Natural killer cell (primary cell): ENCODE measurements at places on chromosomes 11 and 22.

DNA sequence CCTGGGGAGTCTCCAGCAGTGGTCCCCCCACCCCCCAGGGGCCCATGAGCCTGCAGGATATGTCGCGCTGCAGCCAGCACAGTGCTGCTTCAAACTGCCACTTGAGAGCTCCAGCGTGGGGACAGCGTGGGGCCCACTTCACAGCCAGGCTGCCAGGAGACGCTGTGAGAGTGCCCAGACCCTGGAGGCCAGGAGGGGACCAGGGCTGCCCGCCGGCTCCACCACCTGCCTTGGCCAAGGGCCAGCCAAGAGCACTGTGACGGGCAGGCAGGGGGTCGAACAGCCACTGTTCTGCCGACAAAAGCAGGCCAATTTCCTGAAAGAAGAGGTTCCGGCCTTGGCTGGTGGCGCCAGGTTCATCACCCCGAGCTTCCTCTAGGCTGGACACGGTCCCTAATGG is 60.2 kb downstream of the FLRT1 start:
- no peak for DNase-seq

- DNase-seq, result peak; percentile 27
Observed at GRCh38 chr11:128463979-128464378, 123.4 kb downstream of the ETS1 start.

DNA sequence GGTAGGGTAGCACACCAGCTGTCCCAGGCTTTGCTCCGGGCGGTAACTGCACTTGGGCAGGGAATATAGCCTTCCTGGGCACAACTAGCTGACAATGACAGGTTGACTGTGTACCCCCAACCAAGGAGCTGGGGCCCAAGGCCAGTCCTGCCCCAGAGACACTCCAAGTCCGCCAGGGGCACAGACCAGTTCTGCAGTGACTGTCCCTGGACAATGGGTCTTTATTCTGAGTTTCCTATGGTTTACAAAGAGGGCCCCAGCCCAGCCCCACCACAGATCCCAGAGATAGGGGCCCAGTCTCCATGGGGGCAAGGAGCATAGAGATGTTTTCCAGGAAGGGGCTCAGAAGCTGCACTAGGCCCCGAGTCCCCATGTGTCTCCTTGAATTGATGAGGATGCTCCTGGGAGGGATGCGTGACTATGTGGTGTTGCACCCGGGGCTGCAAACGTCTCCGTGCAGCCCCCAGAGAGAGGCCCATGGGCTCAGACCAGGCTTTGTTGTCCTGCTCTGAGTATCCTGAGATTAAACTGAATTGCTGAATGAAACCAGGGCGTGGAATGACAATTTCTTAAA is 48.4 kb downstream of the CD6 start:
- DNase-seq, result no peak

DNA sequence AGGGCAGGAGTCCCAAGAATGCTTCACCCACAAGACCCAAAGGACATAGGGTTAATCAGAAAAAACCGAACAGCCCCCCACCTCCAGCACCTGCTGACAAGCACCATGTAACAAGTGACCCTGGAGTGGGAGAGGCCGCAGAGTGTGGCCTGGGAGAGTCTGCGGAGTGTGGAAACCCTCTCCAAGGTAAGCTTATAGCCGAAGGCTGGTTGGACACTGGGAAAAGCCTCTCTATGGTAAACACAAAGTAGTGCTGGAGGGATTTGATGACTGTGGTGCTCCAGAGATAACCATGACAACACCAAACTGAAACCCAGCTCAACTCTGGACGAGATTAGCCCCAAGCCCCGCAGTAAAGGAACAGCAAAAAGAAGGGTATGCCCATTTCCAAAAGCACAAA is 19.2 kb downstream of the ASCL2 start:
- DNase-seq, result no peak

- DNase-seq, result no peak
Observed at GRCh38 chr11:120200677-120201076, 10.2 kb upstream of the OAF start.

- peak; percentile 90 for DNase-seq
Observed at GRCh38 chr22:50209893-50210292, 9.1 kb downstream of the SELENOO start.

- DNase-seq, result no peak
Observed at GRCh38 chr11:96878299-96879051, 488.7 kb downstream of the JRKL start.

DNA sequence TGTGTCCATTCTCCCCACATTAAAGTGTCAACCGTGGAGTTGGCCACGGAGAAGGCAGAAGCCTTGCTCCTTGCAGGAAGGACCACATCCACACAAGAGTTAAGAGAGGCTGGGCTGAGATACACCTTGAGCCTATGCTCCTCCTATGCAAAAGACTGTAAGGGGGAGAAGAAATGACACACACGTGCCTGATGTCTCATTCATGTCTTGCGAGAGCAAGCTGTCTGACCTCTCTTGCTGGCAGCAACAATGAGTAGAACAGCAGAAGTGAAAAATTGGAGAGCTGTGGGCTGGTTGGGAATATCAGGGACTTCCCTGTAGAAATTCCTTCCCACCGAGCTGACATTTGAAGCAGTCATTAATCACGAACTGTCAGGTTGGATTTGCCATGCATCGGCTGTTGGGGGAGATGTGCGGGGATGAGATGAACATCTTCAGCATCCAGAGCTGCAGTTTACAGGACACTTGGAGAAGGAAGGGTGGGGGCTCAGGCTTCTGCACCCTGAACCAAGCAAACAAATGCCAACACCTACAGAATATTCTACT is 139.3 kb downstream of the MYO18B start:
- no peak for DNase-seq

- no peak for DNase-seq
Observed at GRCh38 chr11:34206407-34207300, 101.2 kb downstream of the NAT10 start.

- no peak for DNase-seq
Observed at GRCh38 chr11:6303661-6304060, 16.6 kb downstream of the CAVIN3 start.

- DNase-seq, result no peak
Observed at GRCh38 chr11:128680906-128681305, 13.0 kb upstream of the FLI1 start.

DNA sequence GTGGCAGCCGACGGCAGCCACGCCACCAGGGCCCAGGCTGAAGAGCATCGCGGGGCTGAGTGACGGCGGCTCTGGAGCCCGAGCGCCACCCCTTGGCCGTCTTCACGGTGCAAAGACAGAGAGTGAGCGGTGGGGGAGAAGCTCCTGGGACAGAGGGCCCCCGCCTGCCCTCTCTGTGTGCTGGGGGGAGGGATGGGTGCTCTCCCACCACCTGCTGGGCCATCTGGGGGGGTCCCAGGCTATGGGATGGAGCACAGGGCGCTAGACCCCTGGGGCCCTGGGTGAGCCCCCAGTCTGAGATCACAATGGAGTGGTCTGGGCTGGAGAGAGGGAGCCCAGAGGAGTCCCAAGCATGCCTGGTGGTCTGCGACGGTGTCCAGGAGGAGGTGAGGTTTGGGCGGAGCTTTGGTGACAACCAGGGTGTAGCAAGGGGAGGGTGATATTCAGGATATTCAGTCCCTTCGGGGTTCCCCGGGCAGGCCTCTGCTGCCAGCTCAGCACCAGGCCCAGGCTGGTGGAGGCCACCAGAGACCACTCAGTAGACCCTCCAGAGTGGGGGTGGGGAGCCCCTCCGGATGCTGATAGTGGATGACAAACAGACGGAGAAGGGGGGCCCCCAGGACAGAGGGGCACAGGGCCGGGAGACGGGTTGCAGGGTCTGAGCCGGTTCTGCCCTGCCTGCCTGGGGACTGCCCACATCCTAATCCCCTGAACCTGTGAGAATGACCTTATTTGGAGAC is 78.1 kb upstream of the PRR5 start:
- peak; percentile 55 for DNase-seq

DNA sequence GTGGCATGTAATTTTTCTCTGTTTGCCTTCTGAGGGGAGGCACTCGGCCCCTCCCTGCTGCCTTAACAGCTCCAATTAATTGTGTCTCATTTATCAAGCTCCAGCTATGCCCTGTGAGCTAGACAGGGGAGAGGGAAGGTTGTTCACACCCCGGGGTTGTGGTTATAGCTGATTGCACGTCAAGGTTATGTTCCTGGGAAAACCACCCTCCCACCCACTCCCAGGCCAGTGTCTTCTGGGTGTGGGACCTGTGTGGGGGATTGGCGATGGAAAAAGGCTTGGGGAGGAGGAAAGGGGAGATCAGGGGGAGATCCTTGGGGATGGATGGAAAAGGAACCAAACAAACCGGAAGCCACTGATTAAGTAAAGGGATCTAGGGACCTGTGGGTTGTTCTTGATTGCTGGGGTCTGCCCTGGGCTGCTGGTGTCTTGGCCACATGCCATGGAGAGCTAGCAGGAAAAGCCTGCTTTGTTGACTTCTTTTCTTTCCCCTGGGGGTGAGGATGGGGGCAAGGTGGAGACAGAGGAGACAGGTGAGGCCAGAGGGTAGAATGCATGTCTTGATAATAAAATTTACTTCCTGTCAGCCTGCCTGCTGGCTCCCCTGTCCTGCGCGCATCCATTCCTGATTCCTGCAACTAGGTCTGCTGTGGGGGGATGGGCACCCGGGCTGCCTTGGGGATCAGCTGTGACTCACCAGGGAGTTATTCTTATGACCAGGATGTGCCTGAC is 13.5 kb upstream of the SORL1-AS1 start:
- DNase-seq, result no peak

DNA sequence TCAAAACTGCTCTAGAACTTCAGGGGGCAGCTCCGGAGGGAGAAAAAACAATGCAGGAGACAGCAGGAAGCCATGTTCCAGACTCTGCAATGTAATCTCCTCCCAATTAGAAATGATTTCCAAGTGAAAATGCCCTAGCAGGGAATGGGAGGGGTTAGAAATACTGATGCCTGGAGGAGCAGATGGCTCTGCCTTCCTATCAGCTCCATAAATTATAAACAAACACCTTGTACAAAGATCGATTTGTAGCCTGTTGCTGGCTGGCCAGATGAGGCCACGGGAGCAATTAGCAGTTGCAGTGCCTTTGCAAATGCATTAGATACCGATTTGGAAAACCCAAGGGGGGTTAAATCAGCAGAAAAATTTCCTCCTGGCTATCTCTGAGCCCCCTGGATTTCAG is 46.6 kb upstream of the CHRM4 start:
- no peak for DNase-seq

- DNase-seq, result no peak
Observed at GRCh38 chr11:9138612-9139579, 47.5 kb upstream of the SCUBE2 start.

GRCh38 chr11:74713686-74714085 is 17.5 kb downstream of the CHRDL2 start:
- no peak for DNase-seq

DNA sequence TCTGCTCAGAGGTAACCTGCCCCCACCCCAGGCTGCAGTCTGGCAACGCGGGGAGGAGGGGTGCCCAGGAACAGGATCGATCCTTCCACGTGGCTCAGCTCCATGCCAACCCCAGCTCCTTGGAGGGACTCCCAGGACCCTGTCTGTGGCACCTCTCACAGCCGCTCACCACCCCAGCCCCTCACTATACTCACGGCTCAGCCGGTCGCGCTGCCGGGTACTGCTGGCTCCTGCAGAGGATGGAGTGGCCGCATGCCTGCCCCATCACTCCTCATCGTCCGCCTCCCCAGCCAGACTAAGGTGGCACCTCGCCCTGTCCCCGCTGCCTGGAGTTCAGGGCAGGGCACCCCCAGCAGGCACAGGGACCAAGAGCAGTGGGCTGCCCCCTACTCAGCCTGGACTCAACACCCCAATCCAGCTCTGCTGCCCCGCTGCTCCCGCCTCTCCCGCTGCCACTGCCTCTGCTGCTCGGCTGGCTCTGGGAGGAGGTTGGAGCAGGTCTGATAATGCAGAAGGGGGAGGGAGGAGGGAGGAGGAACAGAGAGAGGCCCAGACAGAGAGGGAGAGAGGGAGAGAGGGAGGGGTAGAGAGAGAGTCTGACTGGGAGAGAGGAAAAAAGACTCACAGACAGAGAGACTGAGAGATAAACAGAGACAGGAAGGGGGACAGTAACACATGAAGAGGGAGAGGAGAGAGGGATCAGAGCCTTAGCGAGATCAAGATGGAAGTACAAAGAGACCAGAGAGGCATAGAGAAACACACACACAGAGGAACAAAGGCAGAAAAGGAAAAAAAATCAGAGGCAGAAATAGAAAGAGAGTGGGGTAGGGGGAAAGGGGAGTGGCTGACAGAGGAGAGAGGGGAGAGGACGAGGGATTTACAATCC is at the start of gene PDE2A:
Gene PDE2A, minus strand, starts transcription at position 480 of the 886 bp plus-strand sequence. Its CDS starts 215 bp downstream, at position 265.
- no peak for DNase-seq

DNA sequence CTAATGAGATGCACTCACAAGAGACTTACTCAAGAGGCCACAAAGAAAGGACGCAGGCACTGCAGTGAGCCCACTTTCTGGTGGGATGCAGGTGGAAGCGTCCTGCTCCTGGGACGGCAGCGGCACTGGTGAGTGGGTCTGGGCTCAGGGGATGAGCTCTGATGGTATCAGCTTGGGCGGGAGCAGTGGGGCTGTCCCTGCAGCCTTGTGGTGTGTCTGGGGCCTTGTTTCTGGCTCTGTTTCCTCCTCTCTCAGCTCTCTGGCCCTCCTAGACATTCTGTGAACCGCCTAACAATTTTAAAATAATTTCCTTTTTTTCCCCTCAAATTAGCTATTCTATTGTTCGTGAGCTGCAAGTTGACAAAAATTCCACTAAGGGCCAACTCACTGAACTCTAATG is 8.8 kb upstream of the ST14 start:
- DNase-seq, result no peak

DNA sequence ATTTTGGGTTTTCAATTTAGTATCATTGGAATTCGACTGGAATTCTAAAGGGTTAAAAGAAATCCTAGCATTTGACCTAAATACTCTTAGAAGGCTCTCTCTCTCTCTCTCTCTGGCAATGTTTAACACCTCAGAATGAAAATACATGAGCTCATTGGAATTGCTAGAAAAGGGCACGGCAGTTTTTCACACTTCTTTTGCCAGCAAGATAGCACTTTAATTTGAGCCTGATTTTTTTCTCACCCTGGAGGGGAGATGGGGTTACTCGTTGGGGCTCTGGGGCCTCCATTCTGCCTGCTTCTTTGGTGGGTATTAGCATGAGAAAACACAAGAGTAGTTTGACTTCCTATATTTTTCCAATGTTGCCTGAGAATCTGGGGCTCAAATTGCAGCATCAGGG is 22.8 kb upstream of the CLMP start:
- no peak for DNase-seq

- no peak for DNase-seq
Observed at GRCh38 chr11:126378763-126379162, 23.3 kb downstream of the ST3GAL4 start.

- peak; percentile 31 for DNase-seq
Observed at GRCh38 chr22:35308480-35309021, 8.9 kb downstream of the TOM1 start.

DNA sequence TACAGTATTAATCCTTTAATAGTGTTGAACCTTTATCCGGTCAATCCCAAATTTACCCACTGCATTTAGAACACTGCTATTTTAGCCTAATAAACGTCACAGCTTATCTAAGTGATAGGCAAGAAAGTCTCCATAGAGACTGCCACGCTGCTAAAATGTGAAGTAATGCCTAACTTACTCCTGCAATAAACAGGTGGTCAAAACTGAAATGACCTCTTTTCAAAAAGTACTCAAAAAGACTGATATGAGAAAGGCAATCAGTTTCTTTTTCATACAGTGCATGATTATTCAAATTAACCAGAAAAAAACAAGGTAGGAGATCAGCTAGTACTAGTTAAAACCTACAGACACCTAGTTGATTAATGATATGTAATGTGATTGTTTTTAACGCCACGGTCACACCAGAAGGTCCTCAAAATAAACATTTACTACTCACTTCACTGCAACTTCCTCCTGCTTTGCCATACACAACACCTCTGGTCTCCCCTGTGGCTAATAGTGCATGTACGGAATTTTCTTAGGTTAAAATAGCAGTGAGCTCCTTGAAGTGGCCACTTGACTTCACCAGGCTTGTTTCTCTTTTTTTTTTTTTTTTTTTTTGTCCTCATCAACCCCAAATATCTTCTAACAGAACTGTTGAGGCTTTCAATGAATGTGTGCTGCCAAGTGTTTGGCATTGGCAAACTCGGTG is 8.8 kb downstream of the ATP5MG start:
- DNase-seq, result no peak
